ENCODE measurements at places on chromosomes 2 and 18.
A peak's percentile ranks its signal among the peaks of the same experiment; 100 is the strongest.

- DNase-seq, result no peak
Observed at GRCh38 chr18:2572171-2572569, 813 bp downstream of the NDC80 start.

DNA sequence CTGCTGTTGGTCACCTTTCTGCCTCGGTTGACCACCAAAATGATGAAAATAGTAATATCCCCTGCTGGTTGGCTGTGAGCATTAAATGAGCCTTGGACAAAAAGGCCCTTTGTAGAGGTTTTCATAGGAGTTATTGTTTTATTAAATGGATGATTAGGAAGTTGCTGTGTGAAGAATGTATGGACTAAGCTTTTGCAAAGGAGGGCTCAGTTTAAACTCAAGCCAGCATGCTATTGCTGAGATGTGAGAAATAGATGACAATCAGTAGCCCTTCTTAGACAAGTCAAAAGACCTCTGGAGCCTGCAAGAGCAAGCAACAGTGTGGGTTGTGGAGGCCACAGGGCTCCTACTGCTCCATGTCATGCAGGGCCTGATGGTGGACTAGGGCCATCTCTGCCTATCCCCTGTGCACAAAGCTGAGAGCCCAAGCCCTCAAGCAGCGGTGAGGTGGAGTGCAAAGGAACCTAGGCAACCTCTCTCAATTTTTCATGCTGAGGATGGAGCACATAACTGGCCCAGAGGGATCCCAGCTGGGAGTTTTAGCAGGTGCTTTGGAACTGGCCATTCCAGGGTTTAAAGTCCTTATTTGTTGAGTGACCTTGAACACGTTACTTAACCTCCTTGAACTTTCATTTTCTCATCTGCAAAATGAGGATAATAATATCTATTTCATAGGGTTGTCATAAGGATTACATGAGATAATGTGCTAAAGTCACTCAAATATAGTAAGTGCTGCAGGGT lies 37.1 kb downstream of the FOSL2 start:
- no peak for DNase-seq

- no peak for DNase-seq
Observed at GRCh38 chr2:119728421-119728820, 31.3 kb upstream of the PTPN4 start.

GRCh38 chr2:33366473-33366872 lies 110.0 kb upstream of the RASGRP3 start:
- no peak for DNase-seq

- no peak for DNase-seq
Observed at GRCh38 chr18:45359275-45360009, 255.8 kb upstream of the SLC14A2 start.

GRCh38 chr2:46306330-46306751 lies 9.1 kb downstream of the EPAS1 start:
- no peak for DNase-seq

DNA sequence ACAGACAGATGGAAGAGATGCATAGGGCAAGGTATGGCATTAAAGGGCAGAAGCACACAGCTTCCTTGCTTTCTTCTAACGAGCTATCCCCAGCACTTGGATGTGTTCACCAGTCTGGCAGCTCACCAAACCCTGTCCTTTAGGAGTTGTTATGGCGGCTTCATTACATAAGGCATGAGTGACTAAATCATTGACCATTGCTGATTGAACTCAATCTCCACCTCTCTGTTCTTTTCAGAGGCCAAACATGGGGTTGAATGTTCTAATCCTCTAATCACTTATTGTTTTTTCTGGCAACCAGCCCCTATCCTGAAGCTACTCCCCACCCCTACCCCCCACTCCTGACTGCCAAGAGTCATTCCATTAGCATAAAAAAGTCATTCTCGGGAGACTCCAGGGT lies 301.8 kb downstream of the XIRP2 start:
- no peak for DNase-seq

GRCh38 chr18:36464126-36464651 lies 166.7 kb downstream of the FHOD3 start:
- no peak for DNase-seq

DNA sequence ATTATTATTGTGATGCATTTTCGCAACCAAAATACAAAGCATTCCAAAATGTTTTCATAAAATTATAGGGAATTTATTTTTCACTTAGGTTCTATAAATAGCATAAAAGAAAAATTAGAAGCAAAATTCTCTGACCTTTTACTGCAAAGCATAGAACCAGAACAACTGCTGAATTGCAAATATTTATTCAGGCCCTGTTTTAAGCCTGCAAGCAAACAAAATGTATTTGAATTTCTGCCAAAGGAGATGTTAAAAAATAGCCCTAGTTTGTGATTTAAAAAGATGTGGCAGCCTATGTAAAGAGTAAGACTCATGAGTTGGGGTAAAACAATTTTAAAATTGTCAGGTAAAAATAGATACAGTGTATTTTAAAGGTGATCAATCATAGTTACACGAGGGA lies 138.1 kb downstream of the KCNJ3 start:
- no peak for DNase-seq

DNA sequence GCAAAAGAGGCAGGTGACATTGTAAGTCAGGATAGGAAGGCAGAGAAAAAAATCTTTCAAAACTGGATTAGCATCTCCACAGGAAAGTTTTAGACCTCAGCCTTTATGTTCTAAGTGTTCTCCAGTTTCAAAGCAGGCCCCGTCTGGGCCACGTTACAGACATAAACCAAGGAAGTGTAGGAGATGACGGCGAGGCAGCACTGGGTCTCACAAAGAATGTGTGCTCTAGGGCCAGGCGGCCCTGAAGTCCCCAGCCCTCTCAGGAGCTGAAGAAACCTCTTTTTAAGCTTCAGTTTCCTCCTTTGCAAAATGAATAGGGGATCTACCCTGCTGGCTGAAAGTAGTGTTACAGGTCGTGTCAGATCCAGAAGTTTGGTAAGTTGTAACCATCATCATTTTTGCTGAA lies 81.7 kb downstream of the SPRED2 start:
- no peak for DNase-seq

DNA sequence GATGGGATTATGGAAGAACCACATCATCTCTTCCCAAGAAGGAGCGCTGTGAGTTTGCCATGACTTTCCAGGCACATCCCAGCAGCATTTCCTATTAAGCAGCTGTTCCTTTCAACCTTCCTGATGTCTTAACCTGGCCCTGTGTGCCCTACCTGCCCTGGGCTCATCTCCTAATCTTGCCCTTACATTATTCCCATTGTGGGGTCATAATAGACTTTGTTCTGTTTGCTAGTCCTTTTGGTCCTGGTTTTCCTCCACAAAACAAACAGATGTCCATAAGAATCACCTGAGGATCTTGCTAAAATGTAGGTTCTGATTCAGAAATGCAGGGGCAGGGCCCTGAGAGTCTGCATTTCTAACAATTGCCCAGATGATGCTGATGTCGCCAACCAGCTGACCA lies 38.6 kb upstream of the TANK start:
- no peak for DNase-seq

GRCh38 chr18:54327818-54328217 lies 29.8 kb downstream of the STARD6 start:
- no peak for DNase-seq

- DNase-seq, result no peak
Observed at GRCh38 chr2:205311201-205311600, 371.1 kb upstream of the NRP2 start.

DNA sequence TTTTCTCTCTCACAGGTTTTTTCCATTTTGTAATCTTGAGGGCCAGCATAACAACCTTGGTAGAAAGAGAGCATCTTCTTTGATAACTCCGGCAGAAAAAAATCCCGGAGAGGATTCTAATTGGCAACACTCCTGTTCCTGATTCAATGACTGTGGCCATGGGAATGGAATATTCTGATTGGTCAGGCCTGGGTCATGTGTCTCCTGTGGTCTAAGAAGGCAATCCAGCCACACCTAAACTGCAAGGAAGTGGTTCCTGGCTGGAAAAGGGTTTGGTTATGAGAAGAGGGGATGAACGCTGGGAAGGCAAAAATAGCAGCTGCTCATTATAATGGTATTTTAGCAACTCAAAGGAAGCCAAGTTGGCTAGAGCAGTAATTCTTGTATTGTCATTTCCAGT lies 24.8 kb upstream of the ZNF638 start:
- DNase-seq, result no peak

GRCh38 chr18:3454365-3455089 lies 4.6 kb downstream of the TGIF1 start:
- DNase-seq, result peak; percentile 6

- DNase-seq, result no peak
Observed at GRCh38 chr2:164933671-164934189, 21.6 kb downstream of the SLC38A11 start.

GRCh38 chr18:51162617-51163016 lies 34.9 kb downstream of the MEX3C start:
- DNase-seq, result no peak

DNA sequence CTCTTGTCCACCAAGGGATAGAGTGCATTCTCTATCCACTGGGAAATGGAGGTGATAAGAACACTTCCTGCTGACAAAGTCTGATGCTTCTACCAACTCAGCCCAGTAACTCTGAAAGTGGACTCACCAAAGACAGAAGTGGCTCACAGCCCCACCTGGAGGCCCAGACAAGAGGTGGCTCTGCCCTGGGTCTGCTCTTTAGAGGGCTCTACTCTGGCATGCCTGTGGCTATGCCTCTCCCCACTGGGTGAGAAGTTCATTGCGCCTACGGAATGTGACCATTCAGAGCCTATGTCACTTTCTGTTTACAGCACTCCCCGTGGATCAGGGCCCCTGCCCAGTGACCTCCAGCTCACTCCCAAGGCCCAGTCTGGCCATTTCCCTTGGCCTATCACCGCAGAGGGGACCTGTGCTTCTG lies 13.5 kb upstream of the XDH start:
- DNase-seq, result no peak
